ENCODE measurements at places on chromosomes 5 and 9. TPM values are rescaled to one million over a fixed set of nuclear protein-coding genes. Genes with fewer than 3 reads are reported as not detected.

GRCh38 chr9:135083241-135083810 is 4.1 kb upstream of the OLFM1 start:
- DNase-seq = no peak
- no peak overlapping the region for H3K27ac ChIP-seq
- H3K36me3 ChIP-seq = no peaks in the 10 kb centered on the region
- H3K4me3 ChIP-seq = no peak overlapping the region
- H3K27me3 ChIP-seq = peaks cover 32% of the 10 kb centered on the region
- H3K4me1 ChIP-seq = no peaks in the 10 kb centered on the region

- no peaks in the 10 kb centered on the region for H3K4me1 ChIP-seq
- no peak overlapping the region for H3K27ac ChIP-seq
- no peaks in the 10 kb centered on the region for H3K27me3 ChIP-seq
- no peak for DNase-seq
- peaks cover 11% of the 10 kb centered on the region for H3K36me3 ChIP-seq
Measured at GRCh38 chr5:119220576-119221197, 135.1 kb upstream of the TNFAIP8 start.

GRCh38 chr5:149937610-149938009 is 7.0 kb downstream of the PDE6A start:
- no peak overlapping the region for H3K4me3 ChIP-seq
- no peak overlapping the region for H3K27ac ChIP-seq
- DNase-seq = no peak
- H3K27me3 ChIP-seq = no peaks in the 10 kb centered on the region
- no peaks in the 10 kb centered on the region for H3K36me3 ChIP-seq
- H3K4me1 ChIP-seq = no peaks in the 10 kb centered on the region

DNA sequence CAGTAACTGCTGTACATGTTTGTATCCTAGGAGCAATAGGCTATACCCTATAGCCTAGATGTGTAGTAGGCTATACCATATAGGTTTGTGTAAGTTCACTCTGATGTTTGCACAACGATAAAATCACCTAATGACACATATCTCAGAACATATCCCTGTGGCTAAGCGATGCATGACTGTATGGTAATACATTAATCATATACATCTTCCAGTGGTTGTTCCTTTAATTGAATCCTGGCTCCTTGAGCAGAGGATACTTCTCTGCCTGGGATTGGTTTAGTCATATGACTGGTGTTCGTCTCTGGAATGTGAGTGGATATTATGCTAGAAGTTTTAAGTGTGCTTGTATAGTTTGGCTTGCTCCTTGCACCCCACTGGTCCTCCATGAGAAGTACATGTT is 425.8 kb downstream of the MAN2A1 start:
- no peaks in the 10 kb centered on the region for H3K27me3 ChIP-seq
- no peak overlapping the region for H3K4me3 ChIP-seq
- no peak for DNase-seq
- no peak overlapping the region for H3K27ac ChIP-seq

The RNF145 gene
- 39.2 TPM for total RNA-seq

DNA sequence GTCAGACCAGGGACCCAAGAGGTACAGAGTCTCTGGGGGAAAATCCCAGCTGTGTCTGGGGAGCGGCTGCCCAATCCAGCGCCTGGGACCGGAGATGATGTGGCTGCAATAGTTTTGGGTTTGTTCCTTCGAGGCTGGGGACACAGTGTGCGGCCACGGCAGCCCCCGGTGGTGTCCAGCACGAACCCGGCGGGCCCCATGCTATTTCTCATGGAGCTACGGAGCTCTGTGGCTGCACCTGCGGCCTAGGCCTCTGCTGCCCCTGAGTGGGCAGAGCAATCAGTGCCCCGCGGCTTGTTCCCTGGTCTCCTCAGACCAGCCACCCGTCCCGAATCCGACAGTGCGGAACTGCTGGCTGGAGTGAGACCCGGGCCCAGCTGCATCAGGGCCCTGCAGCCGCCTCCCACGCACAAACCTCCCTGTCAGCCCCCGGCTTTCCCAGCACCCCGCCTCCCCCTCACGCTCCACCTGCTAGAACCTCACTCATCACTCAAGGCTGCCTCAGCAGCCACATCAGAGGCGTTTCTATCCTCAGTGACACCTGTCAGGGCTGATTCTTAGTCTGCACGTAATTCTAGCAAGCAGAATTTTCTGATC is 29.0 kb downstream of the SARDH start:
- peak overlapping the region; percentile 15 for H3K27ac ChIP-seq
- peaks cover 89% of the 10 kb centered on the region for H3K4me1 ChIP-seq
- no peaks in the 10 kb centered on the region for H3K36me3 ChIP-seq
- H3K4me3 ChIP-seq = no peak overlapping the region
- peaks cover 55% of the 10 kb centered on the region for H3K27me3 ChIP-seq

The HTR1A gene
- total RNA-seq = not detected

DNA sequence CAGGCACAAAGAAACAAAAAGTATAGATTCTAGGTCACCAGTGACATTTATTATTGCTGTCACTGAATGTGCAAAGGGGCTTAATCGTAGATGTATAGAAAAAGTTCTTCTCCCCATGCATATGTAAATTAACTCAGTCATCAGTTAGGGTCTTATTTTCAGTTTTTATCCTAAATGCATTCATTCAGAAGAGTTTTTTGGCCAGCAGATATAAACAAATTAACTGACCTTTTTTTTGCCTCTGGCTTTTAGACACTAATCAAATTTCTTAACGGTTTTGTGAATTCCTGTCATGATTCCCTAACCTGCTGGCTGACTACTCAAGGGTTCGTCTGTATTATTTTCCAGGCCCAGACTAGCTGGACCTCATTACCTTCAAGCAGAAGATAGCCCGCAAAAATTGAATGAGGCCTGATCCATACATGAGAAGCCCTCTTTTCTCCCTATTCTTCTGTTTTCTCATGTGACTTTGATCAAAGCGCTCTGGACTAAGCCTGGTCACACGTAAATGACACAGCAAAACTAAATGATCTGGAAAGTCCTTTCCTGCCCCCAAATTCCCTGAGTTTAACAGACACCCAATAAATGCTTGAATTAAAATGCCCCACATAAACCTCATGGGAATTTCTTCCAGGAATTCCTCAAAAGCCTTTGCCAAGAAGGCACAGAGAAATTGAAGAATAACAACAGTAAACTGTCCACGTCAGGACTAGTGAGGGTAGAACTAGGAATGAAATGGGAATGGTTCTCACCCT is 83.7 kb downstream of the MYO10 start:
- no peaks in the 10 kb centered on the region for H3K27me3 ChIP-seq
- H3K27ac ChIP-seq = no peak overlapping the region
- DNase-seq = no peak
- H3K4me1 ChIP-seq = no peaks in the 10 kb centered on the region
- no peak overlapping the region for H3K4me3 ChIP-seq
- H3K36me3 ChIP-seq = no peaks in the 10 kb centered on the region

DNA sequence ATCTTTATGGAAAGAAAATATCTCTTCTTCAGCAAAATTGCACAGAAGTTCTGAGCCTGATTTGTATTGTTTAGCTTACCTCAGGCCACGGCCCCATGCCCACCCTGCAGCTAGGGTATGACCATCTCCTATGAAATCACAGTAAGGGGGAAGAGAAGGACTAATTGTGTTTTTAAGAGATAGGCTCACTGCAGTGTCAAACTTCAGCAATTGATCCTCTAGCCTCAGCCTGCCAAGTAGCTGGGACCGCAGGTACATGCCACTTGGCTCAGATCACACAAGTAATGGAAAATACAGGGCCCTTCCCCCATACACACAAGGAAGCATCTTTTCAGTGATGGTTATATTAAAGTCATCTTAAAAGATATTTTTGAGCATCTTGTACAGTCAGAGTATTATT is 60.0 kb downstream of the DMAC1 start:
- no peaks in the 10 kb centered on the region for H3K4me1 ChIP-seq
- DNase-seq = no peak
- no peaks in the 10 kb centered on the region for H3K27me3 ChIP-seq
- H3K36me3 ChIP-seq = no peaks in the 10 kb centered on the region

Measured in thymus (tissue), 14 donors.